CD8-positive, alpha-beta T cell (primary cell): ENCODE measurements at places on chromosomes 3 and 15.
A peak's percentile ranks its signal among the peaks of the same experiment; 100 is the strongest.

DNA sequence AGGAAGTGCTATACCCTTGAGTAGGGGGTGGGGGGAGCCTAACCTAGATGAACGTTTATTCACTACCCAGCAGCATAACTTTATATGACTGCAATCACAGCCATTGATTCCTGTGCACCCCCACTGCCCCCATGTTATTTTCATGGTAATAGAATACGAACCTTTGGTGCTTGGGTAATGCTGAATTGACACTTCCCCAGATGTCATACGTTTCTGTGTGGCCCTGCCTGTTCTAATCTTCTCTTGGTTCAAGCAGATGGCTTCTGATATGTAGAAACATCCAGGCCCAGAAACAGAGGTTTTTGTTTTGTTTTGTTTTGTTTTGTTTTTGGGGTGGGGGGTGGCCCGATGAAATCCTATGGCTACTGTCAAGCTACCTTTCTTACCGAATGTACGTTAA, 237.9 kb upstream of the TOPAZ1 start:
- no peak for DNase-seq

DNA sequence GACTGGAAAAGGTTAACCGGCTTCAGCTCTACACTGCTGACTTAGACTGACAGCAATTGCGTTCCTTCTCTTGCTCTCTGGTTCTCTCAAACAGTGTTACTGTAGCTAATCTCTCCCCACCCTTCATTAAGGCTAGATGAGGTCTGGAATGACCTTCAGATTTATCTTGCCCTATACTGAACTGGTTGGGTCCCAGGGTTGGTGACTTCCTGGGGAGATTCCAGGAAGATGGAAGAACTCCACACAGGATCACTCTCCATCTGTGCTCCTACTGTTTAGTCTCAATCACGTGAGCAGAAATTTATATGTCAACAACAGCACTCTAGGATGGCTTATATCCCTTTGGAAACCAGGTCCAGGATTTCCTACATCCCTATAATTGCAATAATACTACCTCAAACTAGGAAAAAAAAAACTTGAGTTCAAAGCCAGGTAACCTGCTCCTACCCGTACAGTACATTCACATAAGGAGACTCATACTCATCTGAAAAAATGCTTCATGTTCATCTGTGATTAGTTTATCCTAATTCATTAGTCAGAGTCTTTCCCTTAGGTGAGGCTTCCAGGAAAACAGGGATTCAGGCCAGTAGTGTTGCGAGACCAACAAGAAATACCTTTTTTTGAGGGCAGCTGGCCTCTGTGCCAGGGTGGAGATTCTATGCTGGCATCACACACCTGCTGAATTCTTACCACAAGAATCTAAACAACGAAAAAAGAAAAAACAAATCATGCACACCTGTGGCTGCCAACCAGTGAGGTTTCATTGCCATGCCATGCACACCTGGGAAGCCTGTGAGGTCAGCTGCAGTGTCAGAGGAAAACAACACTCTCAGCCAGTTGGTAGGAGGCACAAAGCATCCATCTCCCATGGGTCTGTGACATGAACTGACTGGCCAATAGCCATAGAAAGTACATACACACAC, 297.3 kb downstream of the MECOM start:
- no peak for DNase-seq

- DNase-seq: no peak
Observed at GRCh38 chr15:20294651-20295237, 246.9 kb downstream of the GOLGA6L6 start.

DNA sequence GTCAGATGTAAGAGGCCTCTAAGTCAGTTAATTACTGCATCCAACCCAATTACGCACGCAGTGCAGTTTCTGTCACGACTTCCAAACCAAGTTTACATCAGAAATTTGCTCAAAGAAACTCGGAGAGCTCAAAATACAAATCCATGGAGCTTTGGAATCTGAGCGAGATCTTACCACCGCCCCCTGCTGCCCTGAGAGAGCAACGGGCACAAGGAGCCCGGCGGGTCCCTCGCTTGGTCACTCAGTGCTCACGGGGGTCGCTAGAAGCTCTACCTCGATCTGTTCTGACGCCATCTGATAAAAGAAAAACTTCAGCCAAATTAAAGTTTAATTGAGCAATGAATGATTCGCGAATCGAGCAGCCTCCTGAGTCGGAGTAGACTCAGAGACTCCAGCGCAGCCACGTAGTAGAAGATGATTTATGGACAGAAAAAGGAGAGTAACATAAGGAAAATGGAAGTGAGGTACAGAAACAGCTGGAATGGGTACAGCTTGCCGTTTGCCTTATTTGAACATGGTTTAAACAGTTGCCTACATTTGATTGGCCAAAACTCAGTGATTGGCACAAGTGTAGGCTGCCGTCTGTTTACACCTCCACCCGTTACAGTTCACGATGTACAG, 232.7 kb upstream of the ATP10A start:
- DNase-seq: no peak

GRCh38 chr15:52680041-52680391, 828 bp upstream of the ATOSA start:
- DNase-seq: no peak

DNA sequence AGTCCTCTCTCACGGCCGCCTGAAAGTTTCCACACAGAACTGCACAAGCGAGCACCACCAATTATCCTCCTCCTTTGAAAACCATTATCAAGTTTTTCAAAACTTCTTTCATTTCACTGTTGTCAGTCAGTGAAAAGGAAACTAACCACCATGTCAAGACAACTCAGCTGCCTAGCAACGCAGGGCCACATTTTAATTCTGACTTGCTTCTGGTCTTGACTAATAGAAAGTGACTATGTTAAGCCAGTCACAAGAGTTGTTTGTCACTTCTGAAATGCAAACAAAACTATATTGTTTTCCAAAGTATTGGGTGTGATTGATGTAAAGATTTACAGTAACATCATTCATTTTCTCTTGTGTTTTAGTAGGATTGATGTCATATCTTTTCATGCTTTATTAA, 612.8 kb upstream of the AGTR1 start:
- peak; percentile 3 for DNase-seq
